ENCODE measurements at places on chromosomes 4 and X.

DNA sequence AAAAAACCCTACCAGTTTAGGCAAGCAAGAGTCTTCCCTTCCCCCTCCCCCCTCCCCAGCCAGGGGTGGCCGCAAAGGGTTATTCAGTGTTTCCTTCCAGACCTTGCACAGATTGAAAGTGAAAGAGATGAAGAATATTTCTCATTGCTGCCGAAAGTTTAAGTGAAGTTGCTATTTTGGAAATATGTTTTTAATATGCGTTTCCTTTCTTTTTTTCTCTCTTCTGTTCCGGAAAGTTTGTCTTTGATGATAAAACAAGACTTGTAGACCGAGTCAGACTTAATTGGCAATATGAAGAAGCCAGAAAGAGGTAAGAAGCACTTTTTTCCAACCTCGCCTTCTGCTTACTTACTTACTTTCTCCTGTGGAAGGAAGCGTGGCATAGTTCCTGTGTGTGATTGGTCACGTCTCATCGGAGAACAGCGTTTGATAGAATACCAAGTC, 58.5 kb upstream of the CLCN4 start:
- peak; percentile 38 for DNase-seq

DNA sequence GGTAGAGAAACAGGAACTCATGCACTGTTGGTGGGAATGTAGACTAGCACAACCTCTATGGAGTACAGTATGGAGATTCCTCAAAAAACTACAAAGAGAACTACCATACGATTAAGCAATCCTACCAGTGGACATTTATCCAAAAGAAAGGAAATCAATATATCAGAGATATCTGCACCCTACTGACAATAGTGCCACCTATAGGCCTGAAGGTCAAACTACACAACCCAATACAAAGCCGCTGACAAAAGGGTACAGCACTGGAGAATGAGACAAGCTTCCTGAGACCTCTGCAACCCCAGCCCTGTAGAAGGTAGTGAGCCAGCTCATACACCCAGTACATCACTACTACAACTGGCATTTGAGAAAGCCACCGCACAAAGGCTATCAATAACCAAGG, 67.1 kb downstream of the CBR4 start:
- DNase-seq: no peak

DNA sequence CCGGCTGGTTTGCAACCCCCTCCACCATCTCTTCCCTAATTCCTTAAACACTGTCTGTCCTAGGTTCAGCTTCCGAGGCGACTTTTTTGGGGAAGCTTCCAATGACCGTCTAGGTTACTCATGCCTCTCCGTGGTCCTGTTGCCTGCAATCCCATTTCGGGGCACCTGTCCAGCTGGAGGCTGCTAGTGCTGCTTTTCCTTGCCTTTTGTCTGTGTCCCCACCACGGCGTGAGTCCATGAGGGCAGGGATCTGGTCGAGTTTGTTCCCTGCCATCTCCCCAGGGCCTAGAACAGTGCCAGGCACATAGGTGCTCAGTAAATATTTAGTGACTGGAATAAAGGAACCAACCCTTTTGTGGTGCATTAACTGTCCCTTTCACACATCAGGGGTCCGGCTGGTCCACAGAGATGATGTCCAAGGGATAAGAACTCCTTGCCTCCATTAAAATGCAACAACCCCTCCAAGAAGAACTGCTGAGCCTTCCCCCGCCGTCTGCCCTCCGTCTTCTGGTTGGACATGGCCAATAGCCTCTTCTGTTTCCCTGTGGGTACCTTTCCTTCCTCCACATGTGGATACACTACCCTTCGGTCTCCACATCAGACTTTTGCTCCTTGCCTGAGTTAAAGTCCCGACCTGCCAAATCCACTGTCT, 5.7 kb upstream of the SORCS2 start:
- no peak for DNase-seq

DNA sequence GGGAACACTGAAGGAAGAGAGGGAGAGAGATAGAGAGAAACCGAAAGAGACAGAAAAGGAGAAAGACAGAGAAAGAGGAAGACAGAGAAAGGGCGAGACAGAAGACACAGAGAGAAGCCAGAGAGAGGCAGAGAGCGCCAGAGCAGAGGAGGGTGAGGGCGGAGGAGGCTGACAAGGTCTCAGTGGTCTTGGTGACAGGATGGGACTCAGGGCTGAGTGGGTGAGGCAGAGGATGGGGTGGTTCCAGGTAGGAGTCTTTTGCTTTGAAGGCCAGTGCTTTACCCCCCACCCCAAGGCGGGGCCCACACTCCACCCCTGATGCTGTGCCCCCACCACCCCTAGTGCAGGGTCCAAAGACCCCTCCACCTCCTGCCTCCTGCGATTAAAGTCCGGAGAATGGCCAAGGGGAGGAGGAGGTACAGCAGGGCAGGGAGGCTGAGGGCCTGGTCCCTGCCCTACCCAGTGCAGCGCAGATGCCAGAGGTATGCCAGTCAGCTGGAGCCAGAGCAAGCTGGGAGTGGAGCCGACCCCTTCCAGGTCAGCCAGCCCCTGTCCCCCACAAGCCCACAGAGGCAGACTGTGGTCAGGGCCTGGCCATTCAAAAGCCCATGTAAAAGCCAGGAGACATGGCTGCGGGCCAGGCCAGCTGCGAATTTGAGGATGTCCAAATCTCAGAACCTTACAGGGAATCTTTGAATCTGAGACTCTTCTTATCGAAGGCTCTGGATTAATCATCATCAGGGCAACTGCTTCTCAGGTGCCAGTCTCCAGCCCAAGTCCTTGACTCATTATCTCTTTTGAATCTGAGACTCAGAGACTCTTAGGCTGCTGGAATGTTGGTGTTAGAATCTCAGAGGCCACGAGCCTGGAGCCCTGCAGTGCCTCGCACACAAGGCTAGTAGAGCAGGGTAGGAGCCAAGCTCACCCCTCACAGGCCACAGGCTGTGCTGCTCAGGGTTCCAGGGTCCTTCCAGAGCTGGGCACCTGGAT, 758 bp downstream of the IQSEC2 start:
- no peak for DNase-seq

DNA sequence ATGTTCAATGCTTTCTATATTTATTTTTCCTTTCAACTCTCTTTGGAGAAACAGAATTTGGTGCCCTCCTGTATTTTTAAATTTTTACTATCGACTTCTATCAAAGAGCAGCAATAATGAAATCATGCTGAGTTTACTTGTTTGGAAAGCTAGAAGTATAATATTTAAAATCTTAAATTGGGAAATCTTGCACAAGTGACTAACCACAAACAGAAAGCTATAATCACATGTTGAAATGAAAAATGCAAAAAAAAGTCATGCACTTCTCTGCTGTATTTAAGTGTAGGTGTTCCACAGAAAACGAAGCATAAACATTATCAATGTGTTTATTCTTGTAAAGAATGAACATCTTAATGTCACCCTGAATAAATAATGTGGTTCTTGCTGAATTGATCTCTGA, 306.1 kb downstream of the PCDH18 start:
- DNase-seq: no peak

- DNase-seq: no peak
Measured at GRCh38 chr4:107548211-107548905, 171.7 kb downstream of the PAPSS1 start.

GRCh38 chr4:86718152-86718551, 124.0 kb downstream of the PTPN13 start:
- DNase-seq: no peak

DNA sequence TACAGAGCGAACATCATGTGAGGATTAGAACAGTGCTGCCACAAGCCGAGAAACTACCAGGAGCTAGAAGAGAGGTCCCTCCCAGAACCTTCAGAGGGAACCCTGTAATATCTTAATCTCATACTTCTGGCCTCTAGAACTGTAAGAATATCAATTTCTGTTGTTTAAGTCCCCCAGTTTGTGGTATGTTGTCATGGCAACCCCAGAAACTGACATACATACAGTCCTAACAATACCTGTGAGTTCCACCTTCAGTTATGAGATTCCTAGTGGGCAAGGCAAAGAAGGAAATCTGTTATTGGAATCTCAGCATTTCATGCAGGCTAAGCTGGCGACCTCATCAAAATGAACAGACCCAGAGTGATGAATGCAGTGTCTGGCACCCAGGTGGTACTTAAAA, 42.5 kb downstream of the ZBTB49 start:
- DNase-seq: no peak

GRCh38 chrX:55006827-55007621, 6.9 kb downstream of the APEX2 start:
- no peak for DNase-seq

DNA sequence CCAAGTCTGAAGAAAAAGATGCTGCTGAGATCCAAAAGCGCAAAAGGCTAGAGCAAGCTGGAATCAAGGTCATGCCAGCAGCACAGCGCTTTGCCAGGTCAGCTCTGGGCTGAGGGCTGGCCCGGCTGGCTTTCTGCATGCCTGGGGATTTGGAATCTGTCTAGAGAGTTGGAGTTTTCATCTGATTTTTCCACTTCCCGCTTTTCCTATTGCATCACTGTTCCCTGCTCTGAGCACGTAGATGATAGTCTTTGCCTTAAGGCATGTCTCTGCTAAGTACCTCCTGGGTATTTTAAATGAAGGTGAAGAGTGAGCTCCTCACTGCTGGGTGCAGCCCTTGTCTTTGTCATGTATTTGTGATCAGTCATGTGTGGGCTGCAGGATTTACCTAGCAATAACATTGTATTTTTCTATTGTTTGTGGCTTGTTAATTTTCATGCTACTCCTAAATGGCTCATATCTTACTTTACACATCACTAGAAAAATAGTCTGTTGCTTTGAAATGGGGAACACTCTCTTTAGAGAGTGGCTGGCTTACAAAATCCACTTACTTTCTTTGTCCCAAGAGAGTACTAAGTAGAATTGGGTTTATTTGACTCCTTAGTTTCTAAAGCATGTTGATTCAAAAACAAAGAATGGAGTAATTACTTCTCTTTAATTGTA, 82.8 kb downstream of the LIMCH1 start:
- no peak for DNase-seq

GRCh38 chr4:124902001-124902515, 189.5 kb upstream of the ANKRD50 start:
- no peak for DNase-seq

DNA sequence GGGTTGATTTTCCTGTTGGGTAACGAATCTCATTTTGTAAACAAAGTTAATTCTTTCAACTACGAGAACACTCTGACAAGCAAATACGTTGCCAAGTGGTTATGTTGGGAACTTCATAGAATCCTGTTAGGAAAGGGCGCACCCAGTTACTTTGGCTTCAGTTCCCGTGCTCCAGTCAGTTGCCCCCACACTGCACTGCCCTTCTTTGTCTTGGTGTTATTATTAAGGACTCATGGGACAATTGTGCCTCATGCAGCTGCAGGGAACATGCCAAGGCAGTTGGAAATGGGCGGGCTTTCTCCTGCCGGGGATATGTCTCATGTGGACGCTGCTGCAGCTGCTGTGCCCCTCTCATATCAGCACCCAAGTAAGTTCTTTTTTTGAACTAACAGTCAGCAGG, 28.9 kb downstream of the OFD1 start:
- DNase-seq: no peak

DNA sequence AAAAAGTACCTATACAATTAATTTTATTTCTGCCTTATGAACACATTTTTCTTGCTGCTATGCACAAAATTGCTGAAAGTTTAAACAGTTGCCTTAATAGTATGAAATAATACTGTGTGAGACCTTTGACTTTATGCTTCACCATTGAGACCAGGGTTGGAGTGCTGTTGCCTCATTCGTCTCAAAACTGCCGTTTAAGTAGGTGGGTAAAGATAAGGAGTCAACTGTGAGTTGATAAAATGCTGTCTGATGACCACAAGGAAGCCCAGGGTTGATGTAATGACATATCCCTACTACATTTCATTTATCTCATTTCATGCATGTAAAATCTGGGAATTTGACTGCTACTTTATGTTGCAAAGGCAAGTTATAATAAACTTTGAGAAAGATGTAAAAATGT, 23.4 kb downstream of the STK26 start:
- DNase-seq: no peak

DNA sequence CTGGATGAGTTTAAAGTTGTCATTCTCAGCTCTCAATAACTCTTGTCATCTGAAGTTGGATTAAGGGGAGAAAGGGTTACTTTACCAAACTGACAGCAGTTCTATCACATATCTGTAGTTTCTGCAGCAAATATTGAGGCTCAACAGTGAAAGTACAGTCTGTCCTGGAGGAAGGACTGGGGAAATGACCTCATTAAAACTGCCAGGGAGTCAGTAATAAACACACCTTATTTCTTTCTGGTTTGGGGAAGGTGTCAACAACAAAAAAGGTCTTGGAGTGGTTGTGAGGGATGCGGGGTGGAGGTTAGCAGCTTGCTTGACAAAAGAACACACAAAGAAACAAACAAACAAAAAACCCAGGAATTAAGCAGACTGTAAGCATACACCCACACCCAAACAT, 1418.0 kb downstream of the STIM2 start:
- DNase-seq: no peak

- no peak for DNase-seq
Measured at GRCh38 chrX:116272861-116273260, 102.3 kb downstream of the AGTR2 start.

DNA sequence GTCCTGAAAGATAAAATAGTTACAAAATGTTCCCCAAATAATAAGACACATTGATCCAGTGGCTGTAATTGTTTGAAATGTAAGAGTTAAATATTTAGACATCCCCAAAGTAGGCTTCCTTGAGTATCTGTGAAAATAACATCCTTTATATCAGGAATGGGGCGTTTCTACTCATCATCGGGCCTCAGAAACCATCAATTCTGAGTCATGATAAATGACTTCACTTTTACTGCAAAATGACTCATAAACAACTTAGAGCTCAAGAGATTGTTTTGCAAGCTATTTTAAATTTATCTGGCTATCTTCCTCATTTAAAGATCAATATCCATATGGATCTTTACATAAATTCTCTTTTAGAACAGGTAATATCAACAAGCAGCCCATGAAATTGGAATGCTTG, 369.4 kb upstream of the CNKSR2 start:
- DNase-seq: no peak

GRCh38 chr4:112127048-112127637, 18.1 kb upstream of the FAM241A start:
- DNase-seq: no peak

- DNase-seq: no peak
Measured at GRCh38 chr4:27128443-27128842, 267.8 kb downstream of the STIM2 start.

DNA sequence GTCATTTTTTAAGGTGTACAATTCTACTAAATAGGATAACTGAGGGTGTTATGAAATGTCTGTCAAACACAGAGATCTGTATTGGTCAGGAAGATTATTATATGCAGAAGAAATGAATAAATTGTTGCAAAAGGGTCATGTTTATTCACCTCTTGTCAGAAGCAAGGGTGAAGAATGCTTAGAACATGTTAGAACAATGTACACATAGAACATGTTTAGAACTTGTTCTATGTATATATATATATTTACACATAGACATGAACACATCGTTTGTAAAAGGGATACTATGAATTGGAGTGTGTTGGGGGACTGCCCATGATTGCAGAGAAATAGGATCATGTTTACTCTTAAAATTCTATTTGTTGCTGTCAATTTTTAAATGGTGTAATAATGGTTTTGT, 28.0 kb upstream of the TMEM150C start:
- no peak for DNase-seq

- no peak for DNase-seq
Measured at GRCh38 chrX:16240231-16240905, 73.1 kb downstream of the MAGEB17 start.

All from GM12864 (cell line).